ENCODE measurements at places on chromosomes 4 and X.
A peak's percentile ranks its signal among the peaks of the same experiment; 100 is the strongest.

DNA sequence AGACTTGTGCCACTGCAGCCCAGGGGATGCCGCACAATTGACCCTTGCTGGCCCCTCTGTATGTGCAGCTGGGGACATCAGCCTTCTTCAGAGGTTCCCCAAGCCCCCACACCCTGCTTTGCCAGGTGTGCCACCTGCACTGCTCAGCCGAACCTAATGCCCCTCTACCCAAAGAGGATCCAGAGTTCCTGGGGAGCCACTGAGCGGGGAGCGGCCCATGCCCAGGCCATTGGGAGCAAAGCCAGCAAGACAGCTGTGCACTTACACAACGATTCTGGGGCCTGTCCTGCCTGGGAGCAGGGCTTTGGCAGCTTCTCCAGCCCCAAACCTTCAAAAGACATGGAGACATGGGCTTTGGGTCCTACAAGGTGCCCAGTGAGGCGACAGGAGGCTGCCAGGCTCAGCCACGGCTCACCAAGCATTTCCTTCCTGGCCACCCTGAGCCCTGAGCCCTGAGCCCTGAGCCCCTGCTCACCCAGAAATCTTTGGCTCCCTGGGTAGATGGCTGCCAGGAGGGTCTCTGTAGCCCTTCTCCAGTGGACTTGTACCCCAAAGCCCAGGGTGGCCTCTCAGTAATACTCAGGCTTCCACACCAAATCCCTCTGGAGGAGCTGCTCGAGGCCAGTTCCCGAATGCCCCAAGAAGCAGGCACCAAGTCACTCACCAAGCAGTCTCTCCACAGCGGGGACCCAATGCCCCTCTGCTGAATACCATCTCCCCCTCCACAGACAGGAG is 13.0 kb downstream of the PNMA6E start:
- no peak for DNase-seq

- no peak for DNase-seq
These were observed 471.8 kb downstream of the KCNIP4 start for GRCh38 chr4:21476757-21477156.

DNA sequence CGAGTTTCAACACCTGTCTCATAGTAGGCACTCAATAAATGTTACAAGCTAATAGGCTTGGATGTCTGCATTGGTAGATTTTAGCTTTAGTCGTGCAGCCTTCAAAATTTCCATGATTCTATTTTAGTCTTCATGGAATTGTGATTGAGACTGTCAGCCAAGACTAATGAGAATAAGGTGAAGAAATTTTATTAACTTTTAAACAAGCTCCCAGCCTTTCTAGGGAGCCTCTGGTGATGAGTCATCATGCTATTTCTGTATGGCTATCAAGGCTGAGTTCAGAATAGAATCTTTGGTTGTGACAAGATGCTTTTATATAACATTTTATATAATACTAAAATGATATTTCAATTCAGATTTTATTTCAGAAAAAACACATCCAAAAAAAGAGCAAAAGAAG is 685.8 kb downstream of the GABRG1 start:
- DNase-seq, result no peak

- DNase-seq, result no peak
These were observed 8.5 kb downstream of the FMR1 start for GRCh38 chrX:147920161-147920666.

- no peak for DNase-seq
These were observed 95.9 kb upstream of the RPS6KA3 start for GRCh38 chrX:20362268-20363267.

- DNase-seq, result no peak
These were observed 14.8 kb downstream of the GPR34 start for GRCh38 chrX:41703574-41704029.

DNA sequence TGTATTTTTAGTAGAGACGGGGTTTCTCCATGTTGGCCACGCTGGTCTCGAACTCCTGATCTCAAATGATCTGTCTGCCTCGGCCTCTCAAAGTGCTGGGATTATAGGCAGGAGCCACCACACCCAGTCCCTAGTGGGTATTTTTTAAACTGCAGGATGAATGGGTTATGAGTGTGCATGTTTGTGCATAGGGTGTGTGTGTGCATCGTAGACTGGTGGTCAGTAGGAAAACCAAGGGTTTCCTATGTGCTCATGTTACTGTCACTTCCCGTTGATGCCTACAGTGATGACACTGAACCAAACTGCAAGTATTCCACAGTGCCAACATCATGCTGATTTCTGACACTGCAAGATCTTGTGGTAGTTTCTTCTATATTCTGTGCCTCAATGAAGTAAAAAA is 41.1 kb downstream of the DDIT4L start:
- DNase-seq, result no peak

DNA sequence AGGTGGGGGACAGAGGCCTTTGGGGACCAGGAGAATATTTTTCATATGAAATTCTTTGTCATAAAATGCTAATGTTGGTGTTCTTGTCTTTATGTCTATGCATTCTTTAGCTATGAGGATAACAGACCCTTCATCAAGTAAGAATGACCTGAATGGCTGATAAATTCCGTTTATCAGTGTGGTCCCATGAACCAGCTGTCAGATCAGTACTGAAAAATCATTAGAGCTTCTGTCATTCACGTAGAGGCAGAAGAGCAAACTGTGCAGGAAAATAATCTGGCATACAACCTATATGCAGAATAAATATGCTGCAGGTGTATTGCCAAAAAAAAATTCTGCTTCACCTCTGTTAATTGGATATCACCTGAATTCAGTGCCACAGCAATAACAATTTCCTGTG is 828.6 kb downstream of the ADGRL3 start:
- no peak for DNase-seq

- no peak for DNase-seq
These were observed 109.6 kb downstream of the SPRY1 start for GRCh38 chr4:123506011-123506695.

GRCh38 chrX:132216806-132217202 is 2.4 kb downstream of the RAP2C start:
- DNase-seq, result no peak

- peak; percentile 67 for DNase-seq
These were observed 80.2 kb downstream of the CRMP1 start for GRCh38 chr4:5812506-5813229.

All from HuH-7.5 (cell line).